ENCODE measurements at places on chromosomes 1 and 21. TPM values are rescaled to one million over a fixed set of nuclear protein-coding genes. Genes with fewer than 3 reads are reported as not detected.

The FOXD2 gene
- 0.73 TPM for total RNA-seq

The MIER1 gene
- 77.0 TPM for total RNA-seq

The TRPM2 gene
- total RNA-seq: 1.3 TPM

The KAZN gene
- total RNA-seq: 0.47 TPM

The ASAP3 gene
- total RNA-seq: 1.4 TPM

The SPATA21 gene
- total RNA-seq: not detected

The BTBD19 gene
- total RNA-seq: 16.8 TPM

The S100A6 gene
- 356 TPM for total RNA-seq

The EFNA1 gene
- 1.2 TPM for total RNA-seq

The OPTC gene
- not detected for total RNA-seq

The ERO1B gene
- 24.5 TPM for total RNA-seq

The LINGO4 gene
- 0.52 TPM for total RNA-seq

The F13B gene
- not detected for total RNA-seq

The ARHGAP29 gene
- total RNA-seq: not detected

The PFDN2 gene
- 41.0 TPM for total RNA-seq

The TMEM125 gene
- not detected for total RNA-seq

The KLHDC9 gene
- total RNA-seq: 0.53 TPM

The AJAP1 gene
- 0.09 TPM for total RNA-seq

The DYNLT4 gene
- total RNA-seq: not detected

The ATAD3A gene
- total RNA-seq: 24.7 TPM

The OR10J4 gene
- not detected for total RNA-seq

The C1QB gene
- 2.9 TPM for total RNA-seq

The BRDT gene
- not detected for total RNA-seq

The LAMC2 gene
- total RNA-seq: not detected

The NPR1 gene
- not detected for total RNA-seq

The IL19 gene
- total RNA-seq: not detected

The UBE2U gene
- total RNA-seq: not detected

The SEC16B gene
- total RNA-seq: not detected

The TMEM52 gene
- not detected for total RNA-seq

The PDC gene
- total RNA-seq: not detected

The OR2L3 gene
- 0.17 TPM for total RNA-seq

The CRABP2 gene
- 0.61 TPM for total RNA-seq

The LCA5L gene
- total RNA-seq: not detected

The IQGAP3 gene
- total RNA-seq: not detected

The APCS gene
- total RNA-seq: not detected

The EFNA3 gene
- 4.3 TPM for total RNA-seq

The PCBP3 gene
- 0.99 TPM for total RNA-seq

The DDR2 gene
- total RNA-seq: 0.53 TPM

Data from CD4-positive, alpha-beta memory T cell (primary cell).